ENCODE measurements at places on chromosomes 3 and 15. TPM values are rescaled to one million over a fixed set of nuclear protein-coding genes. Genes with fewer than 3 reads are reported as not detected.

GPR62 gene
- not detected for polyA plus RNA-seq

RNU5B-1 gene
- polyA plus RNA-seq, result not detected

DNA sequence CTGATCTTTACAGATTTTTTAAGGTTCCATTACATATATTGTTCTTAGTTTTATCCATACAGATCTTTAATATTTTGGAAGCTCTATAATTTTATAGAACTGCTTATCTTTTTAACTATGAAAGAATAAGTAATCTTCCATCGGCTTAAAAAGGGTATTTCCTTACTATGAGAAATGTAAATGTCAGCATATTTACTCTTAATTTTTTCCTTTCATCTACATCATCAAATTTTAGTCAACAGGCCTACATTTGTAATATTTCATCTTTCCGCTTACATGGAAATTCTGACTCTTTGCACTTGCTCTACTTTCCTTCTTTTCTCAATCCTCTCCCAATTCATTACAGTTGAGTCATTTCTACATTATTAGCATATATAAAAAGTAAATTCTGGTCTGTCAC is 111.3 kb upstream of the GOLGA6L6 start:
- H3K4me1 ChIP-seq, result no peaks in the 10 kb centered on the region
- H3K27me3 ChIP-seq, result no peaks in the 10 kb centered on the region
- H3K36me3 ChIP-seq, result no peaks in the 10 kb centered on the region
- H3K27ac ChIP-seq, result no peak overlapping the region
- H3K4me3 ChIP-seq, result no peak overlapping the region

DNA sequence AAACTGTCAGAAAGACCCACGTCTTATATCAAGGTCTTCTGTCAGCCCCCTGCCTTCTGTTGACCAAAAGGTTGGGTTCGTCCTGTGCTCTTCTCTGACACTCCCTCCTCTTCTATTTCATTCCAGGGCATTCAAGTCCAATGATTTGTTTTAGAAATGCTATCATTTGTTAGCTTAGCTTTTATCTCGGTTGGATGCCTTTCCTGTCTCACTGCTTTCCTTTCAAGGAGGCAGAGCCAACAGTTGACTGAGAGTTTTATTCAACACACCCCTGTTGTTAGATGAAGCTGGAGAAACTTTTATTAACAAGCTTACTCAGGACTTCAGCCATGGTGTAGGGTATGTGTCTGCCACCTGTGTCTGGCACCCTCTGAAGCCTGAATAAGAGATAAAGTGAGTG is 112.0 kb upstream of the SLC7A14 start:
- no peaks in the 10 kb centered on the region for H3K36me3 ChIP-seq
- H3K4me3 ChIP-seq, result no peak overlapping the region
- H3K4me1 ChIP-seq, result no peaks in the 10 kb centered on the region
- DNase-seq, result no peak
- no peak overlapping the region for H3K27ac ChIP-seq

GRCh38 chr3:113277414-113277813 is 66.1 kb downstream of the BOC start:
- no peaks in the 10 kb centered on the region for H3K4me1 ChIP-seq
- no peak overlapping the region for H3K27ac ChIP-seq
- DNase-seq, result no peak
- no peaks in the 10 kb centered on the region for H3K36me3 ChIP-seq

GRCh38 chr3:157956850-157957249 is 149.4 kb downstream of the SHOX2 start:
- no peaks in the 10 kb centered on the region for H3K27me3 ChIP-seq
- no peaks in the 10 kb centered on the region for H3K36me3 ChIP-seq
- H3K4me3 ChIP-seq, result no peak overlapping the region
- no peaks in the 10 kb centered on the region for H3K4me1 ChIP-seq
- no peak overlapping the region for H3K27ac ChIP-seq
- DNase-seq, result no peak

- no peaks in the 10 kb centered on the region for H3K36me3 ChIP-seq
- no peak overlapping the region for H3K4me3 ChIP-seq
- H3K27ac ChIP-seq, result no peak overlapping the region
- no peaks in the 10 kb centered on the region for H3K4me1 ChIP-seq
- H3K27me3 ChIP-seq, result no peaks in the 10 kb centered on the region
- no peak for DNase-seq
Observed at GRCh38 chr3:127101411-127102187, 91.3 kb upstream of the PRR23E start.

GRCh38 chr3:187807086-187807862 is 62.0 kb upstream of the BCL6 start:
- no peaks in the 10 kb centered on the region for H3K27me3 ChIP-seq
- H3K36me3 ChIP-seq, result no peaks in the 10 kb centered on the region
- peaks cover 3% of the 10 kb centered on the region for H3K4me1 ChIP-seq
- no peak overlapping the region for H3K27ac ChIP-seq

- no peak overlapping the region for H3K27ac ChIP-seq
- no peaks in the 10 kb centered on the region for H3K4me1 ChIP-seq
- no peak for DNase-seq
- no peaks in the 10 kb centered on the region for H3K36me3 ChIP-seq
Observed at GRCh38 chr15:78396976-78397375, 41.0 kb upstream of the IREB2 start.

- no peak overlapping the region for H3K4me3 ChIP-seq
- peaks cover 5% of the 10 kb centered on the region for H3K27me3 ChIP-seq
- no peaks in the 10 kb centered on the region for H3K4me1 ChIP-seq
- no peak overlapping the region for H3K27ac ChIP-seq
- H3K36me3 ChIP-seq, result no peaks in the 10 kb centered on the region
- DNase-seq, result no peak
Observed at GRCh38 chr3:124295362-124295761, 303.4 kb upstream of the ROPN1 start.

DNA sequence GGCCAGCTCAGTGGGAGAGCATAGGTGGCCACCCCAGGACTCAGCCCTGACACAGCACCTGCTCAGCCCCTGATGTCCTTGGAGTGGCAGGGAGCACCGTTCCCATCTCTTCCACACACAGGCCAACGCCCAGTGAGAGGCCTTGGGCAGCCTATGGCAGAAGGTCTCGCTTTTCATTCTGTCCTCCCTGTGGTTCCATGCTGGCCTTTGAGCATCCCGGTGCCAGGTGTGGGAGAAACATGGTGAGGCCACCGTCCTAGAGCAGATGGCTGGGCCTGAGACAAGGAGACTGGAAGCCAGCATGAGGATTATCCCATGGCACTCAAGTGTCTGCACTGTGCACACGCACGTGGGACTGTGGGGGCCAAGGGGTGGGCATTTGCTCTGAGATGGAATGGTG is 25.1 kb downstream of the ADCY5 start:
- DNase-seq, result no peak
- H3K27me3 ChIP-seq, result no peaks in the 10 kb centered on the region
- H3K4me3 ChIP-seq, result no peak overlapping the region

GRCh38 chr3:17573396-17573795 is 169.0 kb downstream of the TBC1D5 start:
- no peak for DNase-seq
- H3K4me3 ChIP-seq, result no peak overlapping the region
- H3K27ac ChIP-seq, result no peak overlapping the region

- H3K27ac ChIP-seq, result no peak overlapping the region
- no peak overlapping the region for H3K4me3 ChIP-seq
- H3K36me3 ChIP-seq, result no peaks in the 10 kb centered on the region
- no peak for DNase-seq
Observed at GRCh38 chr3:178671791-178672190, 135.6 kb downstream of the KCNMB2 start.

DNA sequence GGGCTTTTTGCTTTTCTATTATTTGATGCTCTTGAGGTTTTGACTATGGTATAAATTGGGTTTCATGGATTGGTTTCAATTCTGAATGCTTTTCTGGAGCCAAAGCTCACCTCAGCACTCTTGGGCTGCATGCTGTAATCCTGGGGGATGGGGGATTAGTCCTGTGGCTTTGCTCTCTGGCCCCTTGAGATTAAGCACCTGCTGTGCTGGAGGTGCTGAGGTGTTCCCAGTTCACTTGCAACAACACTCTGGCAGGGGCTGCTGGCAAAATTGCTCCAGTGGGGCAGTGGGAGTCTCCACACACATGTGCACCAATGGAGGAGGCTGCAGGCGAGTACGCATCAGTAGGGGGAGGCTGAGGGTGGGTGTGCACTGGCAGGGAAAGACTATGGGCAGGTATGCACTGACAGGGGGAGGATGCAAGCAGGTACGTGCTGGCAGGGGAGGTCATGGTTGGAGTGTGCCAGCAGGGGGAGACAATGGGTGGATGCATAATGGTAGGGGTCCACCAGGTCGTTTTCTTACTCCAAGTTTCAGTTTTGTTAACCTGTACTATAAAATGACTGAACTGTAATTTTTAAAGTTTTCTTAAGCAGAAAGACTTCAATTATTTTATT is 489.2 kb downstream of the FGF12 start:
- no peak overlapping the region for H3K27ac ChIP-seq
- H3K4me1 ChIP-seq, result no peaks in the 10 kb centered on the region
- H3K4me3 ChIP-seq, result no peak overlapping the region
- DNase-seq, result no peak

Measured in CD4-positive, CD25-positive, alpha-beta regulatory T cell (primary cell).